Bronchial epithelial cell (primary cell): ENCODE measurements at places on chromosomes 11 and 22.
A peak's percentile ranks its signal among the peaks of the same experiment; 100 is the strongest.

GRCh38 chr11:70423523-70424505, 25.5 kb downstream of the CTTN start:
- no peak for DNase-seq

DNA sequence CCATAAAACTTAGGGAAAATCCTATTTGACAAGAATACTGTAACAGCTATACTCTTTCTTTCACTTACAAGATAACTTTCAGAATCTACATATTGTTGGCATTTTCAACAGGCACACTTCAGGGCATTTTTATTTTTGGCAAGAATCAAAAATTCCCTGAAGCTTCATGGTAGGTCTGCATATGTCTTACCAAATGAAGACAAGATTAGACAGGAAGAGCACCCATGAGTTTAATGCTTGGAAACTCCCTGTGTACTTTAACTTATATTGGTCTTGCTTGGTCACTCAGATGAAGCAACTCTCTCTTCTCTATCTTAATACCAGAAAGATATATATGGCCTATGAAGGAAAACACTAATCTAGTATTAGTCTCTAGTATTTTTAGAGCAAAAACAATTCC, 137.7 kb downstream of the ATG16L2 start:
- peak; percentile 52 for DNase-seq

DNA sequence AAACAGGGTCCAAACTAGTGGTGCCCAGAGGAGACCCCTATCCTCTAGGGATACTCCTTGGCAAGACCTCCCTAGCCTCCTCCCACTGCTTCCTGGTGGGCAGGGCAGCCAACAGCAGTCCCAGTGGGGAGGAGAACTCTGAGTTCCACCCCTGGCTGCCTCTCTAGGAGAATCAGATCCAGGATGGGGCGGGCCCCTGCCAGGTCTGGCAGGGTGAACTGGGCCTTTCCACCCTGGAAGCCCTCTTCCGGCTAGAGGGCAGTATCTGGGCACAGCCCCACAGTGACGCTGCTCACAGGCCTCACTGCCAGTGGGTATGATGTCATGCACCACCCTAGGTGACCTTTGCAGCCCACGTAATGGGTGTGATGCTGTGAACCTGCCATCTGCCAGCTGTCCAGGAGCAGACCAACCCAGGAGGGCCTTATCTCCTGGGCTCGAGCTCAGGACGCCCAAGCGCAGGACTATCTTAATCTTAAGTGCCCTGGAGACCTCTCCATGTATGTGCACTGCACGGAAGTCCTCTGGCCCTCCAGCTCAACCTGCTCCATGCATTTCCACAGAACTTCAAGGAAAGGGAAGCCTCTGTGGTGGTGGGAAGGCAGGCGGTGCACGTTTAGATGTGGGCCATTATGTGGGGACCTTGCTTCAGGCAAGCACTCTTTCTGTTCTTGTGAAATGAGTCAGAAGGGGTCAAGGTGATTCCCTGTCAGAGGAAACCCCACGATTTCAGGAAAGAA, 31.8 kb upstream of the FCHSD2 start:
- no peak for DNase-seq

- DNase-seq, result peak; percentile 26
These were observed 498.6 kb upstream of the ISX start for GRCh38 chr22:34567367-34567766.
